ENCODE measurements at places on chromosomes 12 and 14.

- DNase-seq, result no peak
Observed at GRCh38 chr14:60819575-60819974, 85.0 kb downstream of the MNAT1 start.

GRCh38 chr12:19882346-19882745 is 443.1 kb downstream of the AEBP2 start:
- no peak for DNase-seq

DNA sequence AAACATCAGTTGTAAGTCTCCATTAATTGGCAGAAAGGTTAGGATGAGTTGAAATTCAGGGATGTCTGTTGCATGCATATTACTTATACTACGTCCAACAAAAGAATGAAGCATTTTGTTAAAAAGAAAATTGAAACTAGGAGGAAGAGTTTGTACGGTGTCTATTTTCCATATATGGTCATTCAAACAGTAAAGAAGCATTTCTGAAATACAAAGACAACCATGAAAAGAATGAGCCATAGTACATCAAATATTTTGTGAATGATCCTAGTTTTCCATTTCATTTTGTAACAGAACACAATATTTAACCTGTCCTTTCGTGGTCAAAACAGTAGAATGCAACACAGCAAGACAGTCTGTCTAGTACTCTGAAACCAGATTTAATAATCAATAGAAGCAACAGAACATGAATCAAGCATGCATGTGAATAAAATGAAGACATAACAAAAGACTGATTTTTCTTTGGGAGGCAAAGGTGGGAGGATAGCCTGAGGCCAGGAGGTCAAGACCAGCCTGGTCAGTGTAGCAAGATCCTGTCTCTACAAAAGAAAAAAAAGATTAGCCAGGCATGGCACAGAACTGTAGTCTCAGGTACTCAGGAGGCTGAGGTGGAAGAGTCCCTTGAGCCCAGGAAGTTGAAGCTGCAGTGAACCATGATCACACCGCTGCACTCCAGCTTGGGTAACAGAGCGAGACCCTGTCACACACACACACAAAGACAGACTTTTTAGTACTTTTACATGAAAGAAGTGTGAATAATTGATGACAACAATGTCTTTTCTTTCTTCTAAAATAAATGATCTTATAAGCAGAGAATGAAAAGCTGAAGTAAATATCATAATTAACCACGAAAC is 156.0 kb downstream of the LRIG3 start:
- DNase-seq, result no peak

DNA sequence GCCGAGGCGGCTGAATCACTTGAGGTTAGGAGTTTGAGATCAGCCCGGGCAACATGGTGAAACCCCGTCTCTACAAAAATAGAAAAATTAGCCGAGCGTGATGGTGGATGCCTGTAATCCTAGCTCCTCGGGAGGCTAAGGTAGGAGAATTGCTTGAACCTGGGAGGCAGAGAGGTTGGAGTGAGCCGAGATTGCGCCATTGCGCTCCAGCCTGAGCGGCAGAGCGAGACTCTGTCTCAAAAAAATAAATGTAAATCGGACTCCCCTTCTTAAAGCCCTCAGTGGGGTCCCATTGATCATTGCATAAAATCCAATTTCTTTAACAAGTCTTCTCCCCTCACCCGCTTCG is 908 bp downstream of the TDP1 start:
- DNase-seq, result no peak

DNA sequence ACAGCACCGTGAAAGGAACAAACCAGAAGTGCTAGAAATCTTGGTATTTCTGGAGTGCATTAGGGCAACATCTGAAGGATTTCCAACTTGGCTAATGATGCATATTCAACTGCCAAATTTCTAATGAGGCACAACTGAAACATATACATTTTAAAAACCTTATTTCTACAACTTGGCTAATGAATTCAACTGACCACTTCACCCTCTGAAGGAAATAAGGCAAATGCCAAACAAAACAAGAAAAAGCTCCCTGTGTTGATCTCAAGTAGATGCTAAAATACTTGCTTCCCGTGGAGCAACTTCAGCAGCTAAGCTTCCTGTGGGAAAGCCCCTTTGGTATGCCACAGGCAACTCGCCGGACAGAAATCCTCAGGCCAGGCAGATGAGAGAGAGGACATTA is 167.1 kb downstream of the TTC7B start:
- no peak for DNase-seq

- DNase-seq, result no peak
Observed at GRCh38 chr12:28192125-28192524, 1.9 kb downstream of the CCDC91 start.

- DNase-seq, result no peak
Observed at GRCh38 chr12:124972211-124972610, 16.7 kb downstream of the DHX37 start.

DNA sequence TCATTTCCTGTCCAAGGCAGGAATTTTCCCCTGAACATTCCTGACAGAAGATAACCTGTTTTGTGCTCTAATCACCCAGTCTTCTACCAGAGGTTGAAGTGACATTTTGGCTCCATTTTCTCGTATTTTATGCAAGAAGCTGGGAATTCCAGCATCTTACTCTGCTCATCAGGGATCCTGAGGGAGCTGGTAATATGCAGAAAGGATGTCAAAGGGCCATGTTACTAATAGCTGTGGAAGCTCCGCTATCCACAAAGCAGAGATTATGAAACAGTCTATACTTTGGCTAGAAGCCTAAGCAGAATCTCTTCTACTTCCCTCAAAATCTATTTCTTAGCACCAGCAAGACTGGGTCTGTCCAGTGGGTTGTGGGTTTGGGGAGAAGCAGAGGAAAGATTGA is 613.0 kb downstream of the DIO2 start:
- DNase-seq, result no peak

DNA sequence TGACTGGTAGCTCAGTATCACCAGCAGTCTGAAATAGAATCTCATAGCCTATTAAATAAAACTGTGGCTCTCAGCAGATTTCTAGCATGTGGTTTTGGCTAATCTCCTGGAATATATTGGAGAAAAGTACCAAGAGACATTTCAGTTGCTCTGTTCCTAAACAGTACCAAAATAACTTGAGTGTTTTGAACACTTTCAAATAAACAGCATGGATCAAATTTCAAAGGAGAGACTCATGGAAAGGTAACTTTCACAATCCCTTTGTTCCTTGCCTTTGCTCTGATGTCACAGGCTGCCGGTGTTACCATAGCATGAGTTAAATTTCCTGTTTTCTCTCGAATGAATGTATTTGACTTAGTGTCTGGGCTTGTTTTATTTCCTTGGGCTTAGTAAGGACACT is 3.4 kb downstream of the ARG2 start:
- DNase-seq, result peak; percentile 13

DNA sequence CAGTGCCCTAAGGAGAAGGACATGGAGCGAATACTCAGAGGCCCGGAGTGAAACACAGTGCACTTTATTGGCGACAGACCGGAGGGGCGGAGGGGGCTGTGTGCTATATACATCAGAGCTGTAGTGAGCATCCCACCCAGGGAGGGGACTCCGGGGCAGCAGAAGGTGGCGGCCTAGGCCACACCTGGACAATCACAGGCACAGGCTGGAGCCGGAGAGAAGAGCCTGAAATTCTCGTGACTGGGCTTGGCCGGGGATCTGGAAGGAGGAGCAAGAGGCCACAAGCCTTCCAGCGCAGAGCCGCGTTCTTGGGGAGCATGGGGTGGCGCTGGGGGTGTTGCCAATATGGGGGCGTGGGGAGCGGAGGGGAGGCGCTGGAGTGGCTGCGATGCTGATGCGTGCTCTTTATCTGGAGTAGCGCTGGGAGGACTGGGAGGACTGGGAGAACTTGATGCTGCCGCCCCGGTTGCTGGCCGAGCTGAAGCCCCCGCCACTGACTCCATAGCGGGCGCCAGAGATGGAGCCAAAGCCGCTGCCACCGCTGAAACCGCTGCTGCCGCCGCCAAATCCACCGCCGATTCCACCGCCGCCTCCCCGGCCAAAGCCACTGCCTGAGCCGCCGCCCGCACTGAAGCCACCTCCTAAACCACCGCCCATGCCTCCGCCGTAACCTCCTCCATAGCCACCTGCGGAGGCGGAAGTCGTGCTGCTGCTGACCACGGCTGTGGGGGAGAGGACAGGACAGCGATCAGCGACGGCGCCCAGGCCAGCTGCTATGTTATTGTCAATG is 6.1 kb downstream of the KRT3 start:
- DNase-seq, result no peak

DNA sequence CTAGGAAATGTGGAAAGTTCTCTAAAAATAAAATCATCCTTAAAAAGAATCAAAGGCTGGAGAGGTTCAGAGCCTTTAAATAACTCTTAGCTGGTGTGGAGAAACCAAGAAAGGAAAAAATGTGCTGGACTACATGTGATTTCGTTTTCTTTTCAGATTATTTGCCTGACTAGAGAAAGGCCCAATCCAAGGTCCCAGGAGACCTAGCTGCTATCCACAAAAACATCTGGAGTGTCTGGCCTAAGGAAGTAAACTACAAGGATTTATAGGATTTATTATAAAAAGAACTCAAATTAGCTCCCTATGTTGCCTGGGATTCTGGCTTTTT is 774 bp upstream of the TMEM30B start:
- no peak for DNase-seq

GRCh38 chr12:100154474-100155247 is 12.0 kb upstream of the BLTP3B start:
- DNase-seq, result peak; percentile 70

DNA sequence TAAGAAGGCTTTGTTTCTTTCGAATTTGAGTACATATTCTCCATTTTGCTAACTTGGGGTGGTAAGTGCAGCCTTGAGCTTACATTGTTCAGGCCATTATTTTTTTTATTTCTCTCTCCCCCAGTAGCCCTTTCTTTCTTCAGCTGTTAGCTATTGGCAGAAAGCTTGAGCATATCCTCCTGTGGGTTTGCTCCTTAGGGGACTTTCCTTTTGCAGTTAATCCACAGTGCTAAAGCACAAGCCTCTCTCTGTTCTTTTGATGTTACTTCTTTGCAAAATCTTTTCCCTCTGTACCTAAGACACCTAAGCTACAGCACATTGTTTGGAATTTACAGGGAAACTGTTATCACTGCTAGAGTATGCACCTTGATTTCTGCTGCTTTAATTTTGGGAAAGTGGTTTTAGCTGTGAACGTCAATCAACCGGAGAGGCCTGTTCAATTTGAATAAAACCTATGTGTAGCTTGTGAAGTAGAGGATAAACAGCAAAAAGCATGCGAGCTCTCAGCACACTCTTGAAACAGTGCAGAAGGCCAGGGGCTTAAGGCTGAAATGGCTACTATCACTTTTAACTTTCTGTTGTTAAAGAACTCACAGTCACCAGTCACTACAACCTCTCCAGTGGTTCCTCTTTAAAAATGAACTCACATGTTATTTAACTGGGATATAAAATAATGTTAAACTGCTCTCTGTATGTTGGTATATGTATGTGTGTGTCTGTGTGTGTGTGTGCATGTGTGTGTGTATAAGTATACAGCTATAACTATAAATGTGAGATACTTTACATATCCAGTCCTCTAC is 139.2 kb downstream of the PDZRN4 start:
- DNase-seq, result no peak

- DNase-seq, result peak; percentile 98
Observed at GRCh38 chr12:124917135-124917840, 2.8 kb upstream of the UBC start.

DNA sequence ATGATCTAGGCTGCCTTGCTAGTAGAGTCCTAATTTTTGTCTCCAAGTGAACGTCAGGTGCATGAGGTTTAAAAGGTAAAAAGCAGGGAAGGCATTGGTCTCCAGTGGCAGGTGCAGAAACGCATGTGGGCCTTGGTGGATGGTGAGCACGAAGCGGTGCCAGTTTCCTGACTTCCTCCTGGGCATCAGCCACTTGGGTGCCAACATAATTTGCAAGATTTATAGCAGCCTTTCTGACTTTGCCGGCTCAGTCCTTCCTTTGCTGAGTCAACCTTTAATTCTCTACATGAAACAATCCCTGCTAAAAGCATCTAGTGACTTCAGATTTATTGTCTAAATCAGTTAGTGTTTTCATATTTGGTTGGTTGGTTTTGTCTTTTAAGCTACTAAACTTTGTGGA is 355.7 kb upstream of the TMEM132C start:
- no peak for DNase-seq

GRCh38 chr12:6182279-6182898 is 17.8 kb upstream of the CD9 start:
- DNase-seq, result no peak

GRCh38 chr14:103548463-103549351 is 13.8 kb downstream of the BAG5 start:
- DNase-seq, result no peak

GRCh38 chr12:94228488-94228907 is 80.1 kb downstream of the PLXNC1 start:
- no peak for DNase-seq

GRCh38 chr12:132558861-132559623 is 51.3 kb downstream of the LRCOL1 start:
- DNase-seq, result peak; percentile 41

DNA sequence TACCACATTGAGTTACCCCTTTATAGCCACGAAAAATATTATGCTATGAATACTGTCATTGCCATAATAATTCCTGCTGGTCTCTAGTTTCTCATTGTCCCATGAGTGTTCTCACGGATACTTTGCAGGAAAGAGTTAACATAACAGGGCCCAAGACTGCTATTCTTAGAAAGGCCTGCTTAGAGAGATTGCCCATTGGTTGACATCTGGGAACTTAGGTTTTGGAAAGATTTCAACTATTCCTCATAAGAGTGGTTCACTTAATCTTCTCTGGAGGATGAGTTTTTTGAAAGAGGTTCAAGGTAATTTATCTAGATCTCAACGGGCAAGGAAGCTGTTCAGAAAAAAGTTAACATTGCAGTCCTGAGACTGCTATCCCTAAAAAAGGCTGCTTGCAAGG is 18.4 kb upstream of the PRPF39 start:
- no peak for DNase-seq

GRCh38 chr12:53777936-53778644 is 26.3 kb upstream of the CISTR start:
- no peak for DNase-seq

DNA sequence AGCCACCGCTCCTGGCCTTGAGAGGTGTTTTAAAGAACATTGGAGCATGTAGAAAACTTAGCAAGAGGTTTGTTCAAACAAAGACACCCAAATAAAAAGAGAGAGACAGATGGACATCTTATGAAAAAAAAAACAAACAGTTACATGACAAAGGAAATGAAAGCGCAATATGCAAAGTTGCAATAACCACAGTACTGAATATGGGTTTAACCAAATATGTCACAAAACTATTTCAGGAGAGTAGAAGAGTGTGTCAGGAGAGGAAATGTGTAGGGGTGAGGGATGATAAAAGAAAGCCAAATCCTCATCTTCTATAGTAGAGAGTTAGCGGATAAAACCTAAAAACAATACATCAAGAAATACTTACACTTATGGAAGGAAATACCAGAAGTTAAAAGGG is 98.4 kb downstream of the GTF2A1 start:
- no peak for DNase-seq

GRCh38 chr14:22861651-22862050 is 9.9 kb upstream of the LRP10 start:
- DNase-seq, result no peak

DNA sequence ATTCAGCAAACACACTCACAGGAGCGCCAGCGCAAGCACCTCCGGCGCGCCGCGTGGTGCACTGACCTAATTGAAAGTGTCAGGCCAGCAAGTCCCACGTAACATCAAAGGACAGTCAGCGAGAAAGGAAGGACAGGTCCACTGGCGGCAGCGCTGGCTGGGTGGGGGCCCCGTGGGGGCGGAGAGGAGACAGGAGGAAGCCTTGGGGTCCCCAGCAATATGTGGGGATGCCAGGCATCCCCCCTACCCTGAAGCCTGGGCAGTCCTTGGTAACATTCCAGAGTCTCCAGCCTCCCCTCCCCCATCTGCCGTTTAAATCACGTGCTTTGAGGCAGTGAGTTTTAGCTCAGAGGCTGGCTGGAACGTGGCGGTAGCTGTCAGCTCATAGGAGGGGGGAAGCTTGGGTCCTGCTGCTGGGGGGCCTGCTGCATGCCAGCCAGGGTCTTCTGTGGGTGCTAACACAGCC is 159.2 kb downstream of the CALM1 start:
- no peak for DNase-seq

Data from DND-41 (cell line).